Activated CD4-positive, CD25-positive, alpha-beta regulatory T cell treated with anti-CD3 and anti-CD28 coated beads, Interleukin-2, amount 50 U/mL, for 24 hours (primary cell): ENCODE measurements at places on chromosomes 12 and 14.
A peak's percentile ranks its signal among the peaks of the same experiment; 100 is the strongest.

DNA sequence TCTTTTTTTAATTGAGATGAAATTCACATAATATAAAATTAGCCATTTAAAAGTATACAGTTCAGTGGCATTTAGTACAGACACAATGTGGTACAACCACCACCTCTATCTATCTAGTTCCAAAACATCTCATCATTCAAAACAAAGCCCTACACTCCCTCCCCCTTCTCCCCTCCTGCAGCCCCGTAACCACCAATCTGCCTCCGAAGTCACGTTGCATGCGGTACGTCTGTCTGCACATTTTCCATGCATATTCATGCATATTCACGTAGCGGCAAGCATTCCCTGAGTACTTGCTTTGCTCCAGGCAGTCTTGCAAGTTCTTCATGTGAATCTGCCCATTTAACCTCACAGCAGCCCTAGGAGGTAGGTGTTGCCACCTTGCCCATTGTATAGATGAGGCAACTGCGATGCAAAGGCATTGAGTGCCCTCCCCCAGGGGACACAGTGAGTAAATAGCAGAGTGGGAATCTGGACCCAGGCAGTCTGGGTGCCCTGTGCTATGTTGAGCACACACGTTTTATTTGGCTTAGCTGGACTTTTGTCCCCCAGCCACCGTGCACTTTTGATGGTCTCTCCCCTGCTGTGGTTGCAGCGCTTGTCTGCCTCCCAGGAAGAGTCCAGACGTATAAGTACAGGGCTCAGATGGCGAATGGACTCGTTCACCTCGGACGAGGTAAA, 43.4 kb downstream of the RIN3 start:
- peak; percentile 45 for ATAC-seq

DNA sequence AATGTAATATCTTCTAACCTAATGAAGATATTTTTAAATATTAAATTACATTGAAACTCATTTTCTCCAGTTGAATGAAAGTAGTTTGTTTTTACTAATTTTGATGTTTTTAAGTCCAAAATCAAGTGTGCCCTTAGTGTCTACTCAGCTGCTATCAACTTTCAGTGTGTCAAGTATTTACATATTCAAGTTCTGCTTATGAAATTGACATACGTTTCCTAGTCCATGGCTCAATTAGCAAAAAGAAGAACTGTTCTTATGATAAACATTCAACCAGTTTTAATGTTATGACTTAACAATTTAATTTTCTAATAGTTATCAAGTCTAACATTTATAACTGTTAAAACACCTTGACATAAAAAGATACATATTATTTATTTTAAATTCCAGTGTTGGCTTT, 137.1 kb downstream of the DUSP6 start:
- no peak for ATAC-seq

DNA sequence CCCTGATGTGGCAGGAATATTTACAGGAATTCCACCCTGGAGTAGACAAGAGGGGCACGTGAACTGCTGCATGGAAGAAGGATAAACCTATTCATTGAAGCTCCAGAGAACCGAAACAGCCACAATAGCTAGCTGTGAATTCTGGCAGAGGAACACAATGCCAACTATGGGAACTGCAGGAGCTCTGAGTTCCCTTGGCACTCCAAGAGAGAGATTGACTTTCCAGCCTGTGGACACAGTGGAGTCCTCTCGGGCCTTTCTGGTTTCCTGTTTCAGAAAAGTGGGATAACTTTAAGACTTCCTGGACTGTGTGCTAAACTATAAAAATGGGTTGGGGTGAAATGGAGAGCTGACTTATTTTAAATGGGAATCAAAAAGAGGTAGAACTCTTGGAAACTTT, 11.9 kb downstream of the CACNA2D4 start:
- ATAC-seq = no peak

DNA sequence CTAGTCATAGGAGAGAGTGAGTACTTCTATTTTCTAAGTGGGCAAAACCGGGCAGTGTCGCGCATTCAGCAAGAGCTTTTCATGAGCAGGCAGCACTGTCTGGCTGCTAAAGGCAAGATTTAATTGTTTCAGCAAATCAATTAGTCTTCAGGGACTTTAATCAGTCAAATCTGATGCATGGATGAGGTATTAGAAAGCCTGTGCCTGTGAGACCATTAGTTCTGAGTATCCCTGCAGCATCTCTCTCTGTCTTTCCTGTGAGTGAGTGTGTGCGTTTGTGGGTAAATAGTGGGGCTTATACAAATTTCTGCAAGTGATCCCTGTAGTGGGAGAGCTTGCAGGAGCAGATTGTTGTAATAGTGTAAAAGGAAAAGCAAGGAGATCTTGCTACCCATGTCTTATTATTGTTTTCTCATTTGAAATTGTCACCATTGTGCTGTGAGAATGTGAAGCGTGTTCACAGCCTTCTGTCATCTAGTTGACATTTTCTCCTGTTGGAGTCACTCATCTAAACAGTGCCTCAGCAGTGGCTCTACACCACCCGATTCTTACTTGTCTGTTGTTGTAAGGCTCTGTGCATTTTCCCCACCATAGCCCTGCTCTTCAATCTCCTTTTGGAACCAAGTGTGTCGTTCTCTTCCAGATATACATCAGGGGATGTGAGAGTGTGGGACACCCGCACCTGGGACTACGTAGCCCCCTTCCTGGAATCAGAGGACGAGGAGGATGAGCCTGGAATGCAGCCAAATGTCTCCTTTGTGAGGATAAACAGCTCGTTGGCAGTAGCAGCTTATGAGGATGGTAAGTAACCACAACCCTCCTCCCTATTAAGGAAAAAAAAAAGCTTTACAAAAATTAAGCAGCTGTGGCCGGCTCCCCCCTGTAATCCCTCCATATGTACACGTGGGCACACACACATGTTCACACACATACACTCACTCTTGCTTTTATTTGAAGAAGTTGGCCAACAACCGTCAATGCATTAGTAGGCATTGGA, 53.6 kb downstream of the FBXW8 start:
- ATAC-seq = no peak

DNA sequence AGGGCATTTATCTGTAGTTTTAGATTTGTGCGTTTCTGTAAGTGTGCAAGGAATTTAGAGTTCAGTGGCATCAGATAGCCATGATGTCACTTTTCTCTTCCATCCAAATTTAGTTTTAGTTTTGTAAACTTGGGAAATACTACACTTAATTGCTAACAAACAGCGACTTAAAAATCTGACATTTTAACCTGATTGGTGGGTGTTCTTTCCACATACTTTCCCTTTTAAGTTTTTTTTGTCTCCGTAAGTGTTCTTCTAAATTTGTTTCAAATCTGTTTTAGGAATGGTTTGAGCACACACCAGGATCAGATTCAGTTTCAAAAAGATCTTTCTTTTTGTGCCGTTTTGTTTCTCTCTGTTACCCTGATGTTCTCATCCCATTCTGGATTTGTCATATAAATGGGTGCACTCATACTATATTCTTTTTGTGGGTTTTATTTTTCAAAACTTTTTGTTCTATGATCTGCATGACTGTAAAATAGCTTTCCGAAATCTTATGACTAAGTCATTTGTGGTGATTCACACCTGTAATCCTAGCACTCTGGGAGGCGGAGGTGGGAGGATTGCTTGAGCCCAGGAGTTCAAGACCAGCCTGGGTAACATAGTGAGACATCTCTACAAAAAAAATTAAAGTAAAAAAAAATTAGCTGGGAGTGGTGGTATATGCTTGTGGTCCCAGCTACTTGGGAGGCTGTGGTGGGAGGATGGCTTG, 58.9 kb downstream of the FBXO34 start:
- ATAC-seq = peak; percentile 67

- no peak for ATAC-seq
Observed at GRCh38 chr14:36884049-36884448, 222.4 kb downstream of the PAX9 start.
